Activated CD4-positive, alpha-beta T cell treated with anti-CD3 and anti-CD28 coated beads, Interleukin-2, amount 50 U/mL, for 24 hours (primary cell): ENCODE measurements at places on chromosomes 7 and 10.

DNA sequence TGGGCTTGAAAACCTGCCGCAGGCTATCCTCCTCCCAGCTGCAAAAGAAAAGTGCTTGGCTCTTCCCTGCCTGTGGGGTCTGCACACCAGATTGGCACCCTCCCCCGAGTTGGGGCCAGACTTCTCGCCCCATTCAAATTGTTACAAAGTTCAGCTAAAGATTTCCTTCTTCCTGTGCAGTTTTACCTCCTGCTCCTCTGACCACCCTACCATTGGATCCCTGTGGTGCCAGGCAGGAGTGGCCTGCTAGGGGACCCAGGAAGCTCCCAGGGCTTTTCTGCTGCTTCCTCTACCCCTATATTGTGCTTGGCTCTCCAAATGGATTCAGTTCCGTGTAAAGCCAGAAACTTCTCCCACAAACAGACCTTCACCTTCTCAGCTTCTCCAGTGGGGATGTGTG, 135.1 kb upstream of the GAD2 start:
- no peak for DNase-seq

GRCh38 chr10:99758211-99758891, 24.1 kb upstream of the ABCC2 start:
- no peak for DNase-seq

DNA sequence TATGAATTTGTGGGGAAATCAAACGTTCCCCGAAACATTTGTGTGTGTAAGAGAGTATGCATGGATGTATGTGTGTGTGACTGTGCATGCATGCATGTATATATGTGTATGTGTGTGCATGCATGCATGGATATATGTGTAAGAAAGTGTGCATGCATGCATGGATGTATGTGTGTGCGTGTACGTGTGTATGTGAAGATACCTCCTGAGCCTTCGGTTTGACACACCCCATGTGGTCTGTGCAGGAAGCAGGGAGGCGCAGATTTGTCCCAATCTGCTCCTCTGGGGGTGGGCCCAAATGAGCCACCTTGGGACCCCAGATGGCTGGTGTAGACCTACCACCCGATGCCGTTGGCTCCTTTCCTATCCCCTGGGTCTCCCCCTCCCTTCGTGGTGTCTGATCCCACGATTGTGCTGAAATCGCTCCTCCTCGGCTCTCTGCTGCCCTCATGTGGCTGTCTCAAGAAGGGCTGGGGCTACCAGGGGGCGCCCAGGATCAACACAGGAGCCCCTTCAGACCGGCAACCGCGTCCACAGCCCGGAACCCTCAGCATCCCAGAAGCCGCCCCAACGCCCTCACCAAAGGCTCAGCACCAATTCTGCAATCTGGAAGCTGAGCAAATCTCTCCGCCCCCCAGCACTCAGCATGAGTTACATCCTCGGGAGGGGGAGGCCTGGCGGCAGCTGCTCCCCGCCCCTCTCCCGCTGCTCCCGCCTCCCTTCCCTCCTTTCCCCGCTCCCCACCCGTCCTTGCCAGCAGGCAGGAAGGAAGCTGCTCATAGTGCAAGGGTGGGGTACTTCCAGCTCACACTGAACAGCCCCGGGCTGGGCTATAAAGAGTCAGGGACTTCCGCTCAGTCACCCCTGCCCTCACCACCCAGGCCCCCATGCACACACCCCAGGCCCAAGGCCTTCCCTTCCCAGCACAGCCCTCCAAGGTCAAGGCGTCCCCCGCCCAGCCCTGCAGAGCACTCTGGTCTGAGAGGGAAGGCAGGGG, 2.3 kb upstream of the NOS3 start:
- peak; percentile 50 for DNase-seq

DNA sequence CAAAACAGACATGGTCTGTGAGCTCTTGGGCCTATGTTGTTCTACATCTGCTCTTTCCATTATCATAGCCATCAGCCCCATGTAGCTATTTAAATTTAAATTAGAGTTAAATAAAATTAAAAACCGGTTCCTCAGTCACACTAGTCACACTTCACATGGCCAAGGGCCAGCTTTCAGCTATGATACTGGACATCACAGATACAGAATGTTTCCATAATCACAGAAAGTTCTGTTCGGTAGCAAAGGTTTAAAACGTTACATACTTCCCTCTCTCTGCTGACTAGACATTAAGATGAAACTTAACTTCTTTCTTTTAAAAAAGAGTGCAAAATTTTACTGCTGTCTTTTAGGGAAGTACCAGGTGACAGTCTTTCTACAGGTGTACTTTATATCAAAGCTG, 43.0 kb downstream of the SRPK2 start:
- DNase-seq = no peak

GRCh38 chr10:73117976-73118743, 7.9 kb downstream of the NUDT13 start:
- no peak for DNase-seq

DNA sequence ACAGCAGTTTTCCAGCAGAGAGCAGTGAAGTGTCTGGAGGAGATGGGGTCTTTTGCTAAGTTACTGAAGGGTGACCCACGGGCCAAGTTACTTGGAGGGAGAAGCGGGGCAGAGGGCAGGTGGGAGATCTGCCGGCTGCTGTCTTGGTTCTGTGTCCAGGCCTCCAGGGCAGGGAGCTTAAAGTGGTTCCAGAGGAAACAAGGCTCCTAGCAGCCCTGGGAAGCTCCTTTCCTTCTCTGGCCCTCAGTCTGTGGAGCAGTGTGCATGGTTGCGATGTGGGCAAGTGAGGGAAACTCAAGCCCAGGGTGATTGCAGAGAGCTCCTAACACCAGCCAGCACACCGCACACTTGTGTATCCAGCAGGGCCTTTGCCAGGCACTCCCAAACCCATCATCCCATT, 6.3 kb downstream of the GHRHR start:
- DNase-seq = no peak

GRCh38 chr7:39510864-39511354, 55.3 kb upstream of the YAE1 start:
- DNase-seq = no peak

DNA sequence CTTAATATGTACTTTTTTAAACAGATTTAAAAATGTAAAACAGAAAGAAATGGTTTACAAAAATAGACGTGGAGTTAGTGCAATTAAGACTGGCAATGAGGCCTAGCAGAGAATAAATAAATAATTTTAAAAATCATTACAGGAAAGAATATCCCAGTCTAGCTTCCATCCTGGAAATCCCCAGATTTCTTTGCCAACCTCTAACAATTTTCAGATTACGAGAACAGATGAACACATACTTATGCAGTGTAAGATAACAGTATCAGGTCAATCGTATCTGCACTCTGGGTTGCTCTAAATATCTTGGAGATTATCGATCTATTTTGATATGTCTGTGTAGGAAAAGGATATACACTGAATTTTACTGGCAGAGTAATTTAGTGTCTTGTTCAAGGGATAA, 210.5 kb downstream of the SEMA3A start:
- DNase-seq = no peak

- DNase-seq = no peak
Measured at GRCh38 chr10:98790817-98791216, 344.1 kb upstream of the HPS1 start.

- DNase-seq = no peak
Measured at GRCh38 chr10:75499556-75500160, 68.2 kb downstream of the LRMDA start.

DNA sequence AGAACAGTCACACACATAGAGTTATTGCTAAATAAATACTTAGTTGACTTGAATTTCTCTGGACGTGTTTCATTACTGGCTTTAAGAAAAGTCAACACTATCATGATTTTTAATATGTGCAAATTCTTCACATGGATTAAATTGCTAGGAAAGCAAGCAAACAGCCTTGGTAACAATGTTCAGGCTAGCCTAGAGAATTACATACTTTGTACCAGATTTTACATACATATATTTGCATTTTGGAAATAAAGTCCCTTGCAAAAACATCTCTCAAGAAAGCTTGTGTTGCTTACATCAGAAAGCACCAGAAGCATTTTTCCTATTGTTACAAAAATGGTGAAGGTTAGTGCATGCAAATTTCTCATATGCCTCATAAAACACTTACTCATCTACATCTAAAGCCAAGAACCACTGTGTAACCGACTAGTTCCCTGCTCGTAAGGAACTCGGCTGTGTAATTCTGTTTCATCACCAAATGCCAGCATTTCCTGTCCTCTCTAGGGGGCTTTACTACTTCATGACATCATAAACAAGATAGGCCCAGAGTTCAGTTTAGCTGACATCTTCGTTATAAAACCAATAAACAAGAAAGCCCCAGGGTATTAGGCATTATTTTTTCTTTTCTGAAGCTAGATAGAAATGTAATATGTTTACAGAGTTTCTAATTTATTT, 87.8 kb downstream of the CFAP58 start:
- no peak for DNase-seq

DNA sequence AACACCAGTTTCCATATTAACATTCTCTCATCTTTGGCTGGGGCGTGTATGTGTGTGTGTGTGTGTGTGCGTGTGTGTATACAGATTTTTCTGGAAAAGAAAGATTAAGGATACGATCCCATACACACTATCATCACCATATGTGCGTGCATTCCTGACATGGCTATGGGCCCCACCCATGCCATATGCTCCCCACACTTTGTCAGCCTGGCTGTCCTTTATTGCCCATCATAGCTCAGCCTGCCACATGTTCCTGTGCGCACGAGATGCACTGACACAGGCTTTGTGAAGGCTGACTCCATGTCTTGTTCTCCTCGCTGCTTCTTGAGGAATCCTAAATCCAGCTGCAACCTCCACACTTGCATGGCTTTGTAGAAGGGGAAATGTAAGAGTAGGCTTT, 984.1 kb downstream of the LRMDA start:
- no peak for DNase-seq

- no peak for DNase-seq
Measured at GRCh38 chr7:27890205-27890849, 150.4 kb downstream of the TAX1BP1 start.

DNA sequence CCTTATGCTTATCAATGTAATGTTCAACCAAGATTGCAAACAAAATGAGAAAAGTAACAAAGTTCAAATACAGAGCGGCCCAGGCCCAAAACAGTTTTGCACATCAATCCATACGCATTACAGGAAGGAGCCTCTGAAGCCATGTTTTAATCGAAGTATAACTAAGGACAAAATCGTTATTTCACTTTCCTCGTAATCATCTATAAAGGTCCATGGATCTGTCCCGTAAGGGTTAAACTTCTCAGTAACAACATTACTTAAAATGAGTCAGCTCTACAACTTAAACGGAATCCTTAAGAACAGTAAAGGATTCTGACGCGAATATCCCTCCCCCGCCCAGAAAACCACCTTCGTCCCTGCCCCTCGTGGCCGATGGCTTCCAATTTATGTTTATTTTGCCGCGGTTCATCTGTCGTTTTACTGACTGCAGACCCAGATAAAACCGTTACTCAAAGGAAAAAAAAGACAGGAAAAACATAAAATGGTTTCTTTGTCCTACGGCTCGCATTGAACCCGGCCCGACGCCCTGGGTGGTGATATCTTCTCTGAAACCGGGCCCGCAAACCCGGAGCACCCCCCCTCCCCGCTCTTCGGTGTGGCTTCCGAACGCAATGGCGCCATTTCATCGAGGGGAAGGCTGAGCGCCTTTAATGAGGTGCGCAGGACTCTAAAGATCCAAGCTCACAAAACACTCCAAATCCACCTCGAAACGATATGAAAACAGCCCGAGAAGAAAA, 1.1 kb downstream of the HNRNPA2B1 start:
- DNase-seq = peak; percentile 30

GRCh38 chr7:39184391-39184790, 206.7 kb downstream of the POU6F2 start:
- DNase-seq = no peak

DNA sequence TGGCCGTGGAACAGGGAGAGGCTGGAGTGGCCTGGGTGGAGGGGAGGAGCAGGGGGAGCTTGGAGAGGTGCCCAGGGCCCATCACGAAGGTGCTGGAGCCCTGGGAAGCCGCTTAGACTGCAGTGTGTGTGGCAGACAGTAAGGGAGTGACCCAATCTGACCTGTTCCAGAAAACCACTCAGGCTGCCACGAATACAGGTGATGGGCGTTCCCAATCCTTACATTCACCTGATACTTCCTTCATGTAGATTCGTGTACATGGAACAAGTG, 161.7 kb downstream of the SVIL start:
- DNase-seq = no peak

DNA sequence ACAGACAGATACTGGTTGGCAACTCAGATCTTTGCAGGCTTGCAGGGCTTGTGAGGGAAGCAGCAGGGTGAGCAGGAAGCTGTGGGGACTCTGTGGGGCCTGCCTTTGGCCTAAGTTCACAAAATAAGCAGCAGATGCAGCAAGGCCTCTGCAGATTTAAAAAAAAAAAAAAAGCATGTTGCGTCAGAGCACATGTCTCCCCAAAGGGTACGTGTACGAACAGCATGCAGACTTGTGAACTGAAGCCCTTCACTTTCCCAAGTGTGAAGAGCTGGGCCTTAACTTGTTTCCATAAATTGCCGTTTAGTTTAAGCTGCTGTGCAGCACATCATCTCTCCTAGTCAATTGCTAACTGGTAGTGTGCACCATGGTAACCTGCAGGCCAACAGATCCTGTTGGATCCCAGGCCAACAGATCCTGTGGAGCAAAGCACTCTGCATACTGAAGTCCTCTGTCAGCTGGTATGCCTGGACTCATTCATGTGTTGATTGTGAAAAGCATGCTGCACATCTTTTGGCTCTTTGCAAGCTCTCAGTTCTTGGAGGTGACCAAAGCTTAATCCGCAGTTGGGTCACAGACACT, 10.8 kb upstream of the XPNPEP1 start:
- no peak for DNase-seq

GRCh38 chr10:1778375-1778969, 41.1 kb upstream of the ADARB2 start:
- DNase-seq = no peak

DNA sequence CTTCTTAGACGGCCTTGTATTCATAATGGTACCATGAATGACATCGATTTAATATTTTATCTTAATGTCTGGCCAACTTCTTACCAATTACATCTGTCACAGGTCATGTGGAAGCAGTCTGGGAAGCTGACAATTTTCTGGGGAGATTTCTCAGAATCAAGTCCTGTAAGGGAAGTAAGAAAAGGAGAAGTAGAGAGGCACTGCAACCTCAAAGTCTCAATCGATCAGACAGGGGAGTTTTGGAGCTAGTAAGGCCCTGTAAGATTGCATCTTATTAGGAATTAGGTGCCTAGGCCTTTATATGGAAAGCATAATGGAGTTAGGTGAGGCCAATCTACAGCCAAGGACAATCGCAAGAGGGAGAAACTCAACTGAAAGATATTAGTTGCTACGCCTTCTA, 694.6 kb upstream of the SORCS1 start:
- no peak for DNase-seq

DNA sequence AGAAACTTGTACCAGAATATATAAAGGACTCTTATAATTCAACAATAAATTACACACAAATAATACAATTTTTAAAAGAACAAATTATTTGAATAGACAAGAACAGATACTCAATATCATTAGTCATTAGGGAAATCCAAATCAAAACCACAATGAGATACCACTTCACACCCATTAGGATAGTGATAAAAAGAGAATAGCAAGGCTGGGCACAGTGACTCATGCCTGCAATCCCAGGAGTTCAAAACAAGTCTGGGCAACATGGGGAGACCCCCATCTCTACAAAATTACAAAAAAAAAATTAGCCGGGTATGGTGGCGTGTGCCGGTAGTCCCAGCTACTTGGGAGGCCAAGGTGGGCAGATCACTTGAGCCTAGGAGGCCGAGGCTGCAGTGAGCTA, 52.2 kb upstream of the KCNIP2 start:
- DNase-seq = no peak
